ENCODE measurements at places on chromosomes 12 and 14. TPM values are rescaled to one million over a fixed set of nuclear protein-coding genes. Genes with fewer than 3 reads are reported as not detected.

The PSMB11 gene
- 0.16 TPM for total RNA-seq

The KRT71 gene
- total RNA-seq = not detected

The ANKRD52 gene
- 30.8 TPM for total RNA-seq

The CIROP gene
- total RNA-seq = not detected

GRCh38 chr14:68686724-68687123, 106.1 kb downstream of the ZFP36L1 start:
- H3K4me3 ChIP-seq = no peak overlapping the region
- H3K4me1 ChIP-seq = peaks cover 48% of the 10 kb centered on the region
- no peaks in the 10 kb centered on the region for H3K27me3 ChIP-seq
- DNase-seq = no peak
- H3K27ac ChIP-seq = no peak overlapping the region

Data from CD4-positive, alpha-beta T cell (primary cell).